ENCODE measurements at places on chromosomes 5 and 9.

DNA sequence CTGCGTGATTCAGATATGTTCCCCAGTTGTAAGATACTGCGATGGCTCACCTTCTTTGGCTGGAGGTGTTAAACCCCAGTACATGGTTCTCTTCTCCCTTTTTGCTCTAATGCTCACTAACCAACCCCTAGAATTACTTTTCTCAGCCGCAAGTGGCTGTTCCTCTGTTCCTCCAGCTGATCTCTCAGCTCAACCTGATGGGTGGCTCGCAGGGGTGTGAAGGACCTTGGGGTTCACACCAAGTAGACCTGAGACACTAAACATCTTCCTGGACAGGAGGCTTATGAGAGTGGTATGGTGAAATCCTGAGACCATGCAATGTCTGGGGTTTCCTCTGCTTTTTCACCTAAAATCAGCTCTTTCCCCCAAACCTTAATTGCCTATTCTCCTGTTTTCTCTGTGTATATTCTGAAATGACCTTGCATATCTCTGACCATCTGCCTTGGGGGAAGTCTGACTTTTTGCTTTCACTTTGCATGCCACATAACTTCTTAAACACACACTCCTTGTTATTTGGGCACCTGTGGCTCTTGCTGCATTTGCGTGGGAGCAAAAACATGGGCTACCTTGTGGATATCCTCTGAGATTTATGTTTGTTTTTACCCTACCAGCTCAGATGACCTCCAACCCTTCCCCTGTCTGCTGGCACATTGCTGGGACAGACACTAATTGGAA, 15.9 kb upstream of the IFNA14 start:
- no peak for DNase-seq

DNA sequence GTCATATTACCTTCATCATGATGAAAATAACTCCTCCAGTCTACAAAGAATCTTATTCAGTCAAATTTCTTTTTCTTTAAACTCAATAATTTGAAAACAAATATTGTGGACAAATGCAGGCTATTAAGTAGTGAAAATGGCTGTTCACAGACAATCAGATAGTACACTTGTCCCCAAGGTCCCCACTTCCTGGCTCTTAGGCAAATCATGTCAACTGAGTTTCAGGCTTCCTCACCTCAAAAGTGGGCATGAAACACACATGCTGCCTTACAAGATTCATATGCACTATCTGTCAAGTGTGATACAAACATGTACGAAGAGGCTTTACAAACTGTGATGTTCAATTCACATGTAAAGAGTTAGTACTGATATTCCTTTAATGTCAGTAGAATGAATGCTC, 385.2 kb upstream of the SEMA6A start:
- no peak for DNase-seq

DNA sequence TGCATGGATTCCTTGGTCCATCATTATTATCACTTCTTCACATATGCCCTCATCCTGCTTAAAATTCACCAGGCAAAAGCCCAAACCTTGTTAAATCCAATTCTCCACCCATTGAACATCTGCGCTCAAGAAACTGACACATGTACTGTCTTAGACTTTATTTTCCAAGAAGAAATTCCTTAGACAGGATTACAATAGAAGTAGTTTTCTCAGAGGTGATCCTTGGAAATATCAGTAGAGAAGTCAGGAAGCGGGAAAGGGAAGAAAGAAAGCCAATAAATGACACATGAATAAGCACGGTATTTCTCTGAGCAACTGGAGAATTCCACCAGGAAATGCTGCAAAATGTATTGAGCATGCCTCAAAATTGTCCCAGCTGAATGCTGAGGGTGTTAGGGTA, 90.2 kb downstream of the FOXD1 start:
- no peak for DNase-seq

GRCh38 chr9:133226219-133227171, 17.4 kb upstream of the OBP2B start:
- no peak for DNase-seq

- DNase-seq: no peak
These were observed 6.1 kb downstream of the ZDHHC21 start for GRCh38 chr9:14687042-14687719.

GRCh38 chr5:134145779-134146581, 30.8 kb downstream of the SKP1 start:
- peak; percentile 62 for DNase-seq

GRCh38 chr5:150412319-150413175, at the start of gene CD74:
CD74 (minus strand) TSS chr5:150412910; CDS start chr5:150412749, 161 bp downstream.
- no peak for DNase-seq

DNA sequence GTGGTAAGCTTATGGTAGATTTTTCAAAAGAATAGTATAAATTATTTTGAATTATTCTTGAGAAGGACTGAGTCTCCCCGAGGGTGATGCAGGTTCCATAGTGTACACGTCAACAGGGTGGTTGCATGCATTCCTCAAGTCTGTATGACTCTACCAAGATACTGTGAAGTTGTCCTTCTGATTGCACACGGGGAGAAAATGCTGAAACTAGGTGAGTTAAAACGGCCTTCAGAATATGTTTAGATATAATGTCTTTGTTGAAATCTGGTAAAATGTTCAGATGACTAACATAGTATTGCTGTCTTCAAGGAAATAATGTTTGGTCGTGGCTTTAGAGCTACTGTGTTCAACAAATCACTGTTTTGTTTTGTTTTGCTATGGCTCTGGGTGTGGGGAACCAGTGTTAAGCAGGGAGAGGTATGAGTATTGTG, 22.4 kb upstream of the TNFAIP8 start:
- no peak for DNase-seq

DNA sequence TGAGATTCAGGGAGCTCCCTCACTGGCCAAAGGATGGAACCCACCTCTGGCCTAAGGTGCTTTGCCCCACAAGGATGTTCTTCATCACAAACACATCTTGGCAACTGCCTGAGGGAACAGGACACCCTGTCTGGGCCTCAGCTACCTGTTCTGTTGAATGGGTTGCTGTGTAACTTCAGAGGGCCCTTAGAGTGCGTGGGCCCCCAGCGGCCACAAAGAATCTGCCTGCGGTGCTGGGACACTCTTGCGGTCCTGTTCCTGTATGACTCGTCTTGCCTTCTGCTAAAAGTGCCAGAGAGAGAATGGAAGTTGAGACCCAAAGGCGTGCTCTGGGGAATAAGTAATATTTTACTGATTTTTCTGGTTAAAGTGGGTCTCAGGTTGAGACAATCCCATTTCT, 14.1 kb upstream of the RPL26L1 start:
- no peak for DNase-seq

DNA sequence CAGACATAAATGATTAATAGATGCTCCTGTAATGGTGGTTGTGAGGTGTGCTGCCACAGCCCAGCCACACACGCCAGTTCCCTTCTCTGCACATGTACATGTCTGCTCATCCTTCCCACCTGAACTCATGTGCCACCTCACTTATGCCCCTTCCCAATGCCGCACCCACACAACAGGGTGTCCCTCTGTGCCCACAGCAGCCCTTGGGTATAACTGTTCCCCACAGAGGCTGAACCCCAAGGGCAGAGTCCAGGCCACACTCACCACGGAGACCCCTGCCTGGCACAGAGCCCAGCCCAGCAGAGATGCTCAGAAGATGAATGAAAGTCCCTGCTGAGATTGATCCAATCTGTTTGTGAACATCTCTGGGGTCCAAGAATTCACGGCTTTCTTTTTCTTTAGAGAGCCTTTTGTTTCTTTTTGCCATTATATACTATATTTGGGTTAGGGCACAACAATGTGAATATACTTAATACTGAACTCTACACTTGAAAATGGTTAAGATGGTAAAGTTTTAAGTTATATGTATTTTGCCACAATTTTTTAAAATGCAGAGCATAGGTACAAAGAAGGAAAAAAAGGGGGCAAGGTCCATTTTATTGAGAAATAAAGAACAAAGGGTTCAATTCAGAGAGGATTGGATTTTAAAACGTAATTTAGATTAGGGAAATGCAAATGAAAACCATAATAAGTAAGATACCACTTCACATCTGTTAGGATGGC, 29.6 kb downstream of the IRF1 start:
- no peak for DNase-seq

- no peak for DNase-seq
These were observed 36.4 kb downstream of the PHF2 start for GRCh38 chr9:93612796-93613154.

- no peak for DNase-seq
These were observed 9.3 kb downstream of the LIX1 start for GRCh38 chr5:97133101-97133500.

DNA sequence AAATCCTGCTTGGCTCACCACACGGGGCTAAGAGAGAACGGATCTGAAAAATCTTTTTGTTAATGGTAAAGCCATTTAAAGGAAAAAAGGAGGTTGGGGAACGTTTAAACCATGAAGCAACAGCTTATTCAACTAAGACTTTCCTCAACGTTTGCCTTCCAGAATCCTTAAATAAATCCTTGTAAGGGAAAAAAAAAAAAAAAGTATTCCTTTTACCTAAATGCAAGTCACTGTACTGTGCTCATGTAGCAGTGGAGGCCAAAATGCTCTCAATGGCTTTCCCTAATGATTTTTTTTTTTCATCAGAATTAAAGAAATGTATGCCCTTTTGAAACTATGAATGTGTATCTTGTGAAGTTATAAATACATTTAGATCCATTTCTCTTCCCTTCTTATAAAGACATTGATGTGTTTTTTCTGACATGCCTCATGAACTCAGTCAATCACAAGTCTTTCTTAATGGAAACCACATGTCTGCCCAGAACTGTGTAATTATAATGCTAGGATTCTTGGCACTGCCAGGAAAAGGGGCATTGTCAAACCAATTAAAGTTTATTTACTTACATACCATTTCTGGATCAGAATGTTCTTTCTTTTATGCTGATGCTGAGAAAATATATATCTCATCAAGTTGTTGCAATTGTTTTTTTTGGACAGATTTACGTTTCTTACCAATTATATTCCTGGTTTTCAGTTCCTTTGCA, 107.5 kb downstream of the EBF1 start:
- no peak for DNase-seq

DNA sequence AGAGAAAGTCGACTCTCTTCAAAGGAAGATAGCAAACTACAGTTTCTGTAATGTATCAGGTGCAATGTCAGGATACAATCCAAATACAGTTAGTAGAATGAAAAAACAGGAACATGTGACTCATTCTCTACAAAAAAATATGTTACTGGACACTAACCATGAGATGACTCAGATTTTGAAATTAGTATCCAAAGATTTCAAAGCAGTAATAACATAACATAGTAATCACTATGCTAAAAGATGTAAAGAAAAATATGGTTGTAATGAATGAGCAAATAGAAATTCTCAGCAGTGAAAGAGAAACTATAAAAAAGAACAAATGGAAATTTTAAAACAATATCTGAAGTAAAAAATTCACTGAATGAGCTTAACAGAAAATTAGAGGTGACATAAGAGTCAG, 42.3 kb downstream of the SHOC1 start:
- DNase-seq: no peak

- no peak for DNase-seq
These were observed 97.6 kb downstream of the FRMD3 start for GRCh38 chr9:83440641-83441040.

Measured in urothelium cell line (cell line).